ENCODE measurements at places on chromosomes 3 and 15.

DNA sequence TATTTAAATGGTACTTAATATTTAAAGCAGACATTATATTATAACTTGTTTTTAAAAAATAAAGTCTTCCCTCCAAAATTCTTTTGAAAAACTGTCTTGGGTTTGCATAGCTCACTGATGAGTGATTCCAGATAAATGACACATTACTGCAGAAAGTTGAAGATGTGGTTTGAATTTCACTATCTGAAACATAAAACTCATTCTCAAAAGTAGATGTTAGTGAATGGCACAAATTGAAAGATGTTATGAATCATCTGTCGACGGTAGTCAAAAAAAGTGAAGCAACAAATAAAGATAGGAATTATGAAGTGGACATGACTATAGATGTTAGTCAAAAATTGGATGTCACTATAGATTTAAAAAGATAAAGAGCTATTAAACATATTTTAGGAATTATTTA lies 280.5 kb downstream of the GAP43 start:
- DNase-seq: no peak

- DNase-seq: no peak
Observed at GRCh38 chr3:99479768-99480167, 158.6 kb upstream of the COL8A1 start.

- DNase-seq: no peak
Observed at GRCh38 chr15:101181349-101181748, 70.5 kb downstream of the CHSY1 start.

- DNase-seq: peak; percentile 14
Observed at GRCh38 chr3:28575746-28576613, 227.4 kb upstream of the AZI2 start.

DNA sequence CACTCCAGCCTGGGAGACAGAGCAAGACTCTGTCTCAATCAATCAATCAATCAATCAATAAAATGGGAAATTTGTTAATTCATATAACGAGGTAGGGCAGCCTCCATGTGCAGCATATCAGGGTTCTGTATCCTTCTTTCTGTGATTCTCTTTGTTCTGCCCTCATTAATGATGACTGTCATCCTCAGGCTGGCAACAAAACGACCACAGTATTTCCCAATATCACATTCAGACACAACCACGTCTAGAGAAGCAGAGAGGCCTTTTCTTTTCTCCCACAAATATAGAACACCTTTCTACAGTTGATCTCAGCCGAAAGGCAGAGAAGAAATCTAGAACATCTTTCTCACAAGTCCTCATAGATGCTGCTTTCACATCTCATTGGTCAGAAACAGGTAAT lies 11.2 kb downstream of the CEP19 start:
- DNase-seq: no peak

DNA sequence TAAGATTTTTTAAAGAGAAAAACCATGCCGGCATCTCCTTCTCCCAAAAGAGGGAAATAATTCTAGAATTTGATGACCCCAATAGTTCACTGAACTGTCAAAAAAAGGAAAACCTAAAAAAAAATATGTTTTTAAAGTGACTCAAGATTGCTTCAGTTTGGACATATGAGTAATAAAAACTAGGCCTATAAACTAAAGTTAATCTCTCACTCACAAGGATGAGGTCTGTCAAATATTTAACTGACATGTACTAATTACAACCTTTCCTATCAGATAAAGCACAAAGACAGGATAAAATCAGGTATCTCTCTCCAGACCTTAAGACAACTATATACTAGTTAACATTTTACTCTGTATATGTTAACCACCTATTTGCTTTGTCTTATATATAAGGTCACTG lies 231.9 kb downstream of the NSUN3 start:
- DNase-seq: no peak

GRCh38 chr3:160501325-160501724 lies 51.7 kb upstream of the TRIM59 start:
- DNase-seq: no peak

DNA sequence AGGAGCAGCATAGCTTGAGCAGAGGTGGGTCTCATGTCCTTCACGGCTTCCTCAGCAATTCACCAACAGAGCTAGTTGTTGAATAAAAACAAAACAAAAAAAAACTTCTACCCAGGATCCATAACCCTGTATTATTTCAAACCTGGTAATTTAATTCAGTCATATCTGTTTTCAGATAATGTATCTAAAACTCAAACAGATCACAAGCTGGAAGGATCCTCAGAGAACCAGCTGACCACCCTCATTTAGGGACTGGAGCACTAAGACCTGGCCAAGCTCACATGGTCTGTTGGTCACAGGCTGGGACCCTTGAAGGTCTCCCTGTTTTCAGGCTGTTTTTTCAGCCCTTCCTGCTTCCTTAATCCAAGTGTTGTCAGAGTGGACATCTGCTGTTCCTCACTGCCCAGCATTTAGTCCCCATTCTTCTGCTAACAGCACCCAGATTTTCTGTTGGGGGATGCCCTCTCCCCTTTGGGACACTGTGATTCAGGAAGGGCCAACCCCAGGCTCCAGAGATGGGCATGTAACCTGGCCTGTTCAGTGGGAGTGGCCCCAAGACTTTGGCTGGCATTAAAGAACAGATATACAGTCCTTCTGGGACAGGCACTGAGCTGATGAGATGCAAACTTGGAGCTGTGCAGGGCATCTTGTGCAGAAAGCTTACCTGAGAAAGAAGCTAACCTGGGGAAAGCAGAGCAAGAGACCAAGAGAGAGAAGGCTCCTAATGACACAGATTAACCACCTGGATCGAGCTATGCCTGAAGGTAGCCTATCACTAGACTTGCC lies 78.8 kb upstream of the SPATA12 start:
- DNase-seq: no peak

- no peak for DNase-seq
Observed at GRCh38 chr3:28994161-28994905, 286.5 kb upstream of the RBMS3 start.

- DNase-seq: no peak
Observed at GRCh38 chr3:97691354-97691753, 73.2 kb upstream of the ARL6 start.

DNA sequence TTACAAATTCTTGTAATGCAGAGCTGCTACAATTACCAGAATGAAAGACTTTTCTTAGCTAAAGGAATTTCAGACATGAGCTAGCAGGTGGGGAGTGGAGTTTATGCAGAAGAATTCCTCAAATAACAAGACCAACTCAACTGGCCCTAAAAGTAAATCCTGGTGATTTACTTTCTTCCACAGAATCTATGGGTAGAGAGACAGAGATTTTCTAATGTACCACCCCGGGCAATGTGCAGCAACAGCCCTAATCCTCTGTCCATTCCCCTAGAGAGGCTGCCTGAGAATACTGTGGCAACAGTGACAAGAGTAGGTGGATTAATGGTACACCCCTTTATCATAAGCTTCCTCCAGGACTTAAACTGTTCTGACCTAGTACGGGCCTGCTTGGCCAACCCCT lies 55.2 kb downstream of the AQR start:
- DNase-seq: no peak

- no peak for DNase-seq
Observed at GRCh38 chr3:190810957-190811356, 51.5 kb downstream of the GMNC start.

GRCh38 chr3:98761643-98762229 lies 1.4 kb upstream of the ST3GAL6 start:
- DNase-seq: no peak

GRCh38 chr15:50710585-50710984 lies 24.0 kb upstream of the TRPM7 start:
- DNase-seq: no peak

DNA sequence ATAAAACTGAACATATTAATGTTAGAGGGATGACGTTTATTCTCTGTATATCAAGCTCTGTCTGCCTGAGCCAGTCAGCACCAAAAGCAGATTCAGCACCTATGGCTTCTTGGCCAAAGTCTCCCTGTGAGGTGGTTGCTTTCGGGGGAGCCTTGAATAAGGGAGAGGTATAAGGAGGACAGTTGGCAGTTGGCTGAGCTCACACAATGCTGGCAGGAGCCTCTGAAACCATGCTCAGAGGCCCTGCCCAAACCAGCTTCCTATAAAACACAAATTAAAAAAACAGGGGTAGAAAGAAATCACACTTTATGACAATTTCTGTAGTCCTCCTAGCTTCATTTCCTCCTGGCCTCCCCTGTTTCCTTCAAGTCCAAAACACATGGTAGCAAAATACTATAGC lies 18.8 kb downstream of the ARHGEF3 start:
- DNase-seq: no peak

DNA sequence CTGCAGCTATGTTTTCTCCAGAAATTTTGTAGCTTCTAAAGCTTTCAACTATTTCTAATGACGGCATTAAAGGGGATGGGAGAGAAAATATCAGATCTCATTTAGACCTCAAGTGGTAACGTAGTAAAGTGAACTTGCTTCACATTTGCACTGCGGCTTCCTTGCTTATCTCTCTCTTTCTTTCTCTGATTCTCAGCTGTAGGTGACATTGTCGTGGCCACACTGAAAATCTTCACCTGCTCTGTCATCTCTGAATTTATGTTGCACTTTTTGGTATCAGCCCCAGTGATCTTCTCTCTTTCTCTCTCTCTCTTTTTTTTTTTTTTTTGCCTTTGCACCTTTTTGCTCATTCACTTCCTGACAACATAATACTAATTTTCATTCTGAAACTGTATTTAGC lies 254.1 kb upstream of the SATB1 start:
- DNase-seq: no peak

DNA sequence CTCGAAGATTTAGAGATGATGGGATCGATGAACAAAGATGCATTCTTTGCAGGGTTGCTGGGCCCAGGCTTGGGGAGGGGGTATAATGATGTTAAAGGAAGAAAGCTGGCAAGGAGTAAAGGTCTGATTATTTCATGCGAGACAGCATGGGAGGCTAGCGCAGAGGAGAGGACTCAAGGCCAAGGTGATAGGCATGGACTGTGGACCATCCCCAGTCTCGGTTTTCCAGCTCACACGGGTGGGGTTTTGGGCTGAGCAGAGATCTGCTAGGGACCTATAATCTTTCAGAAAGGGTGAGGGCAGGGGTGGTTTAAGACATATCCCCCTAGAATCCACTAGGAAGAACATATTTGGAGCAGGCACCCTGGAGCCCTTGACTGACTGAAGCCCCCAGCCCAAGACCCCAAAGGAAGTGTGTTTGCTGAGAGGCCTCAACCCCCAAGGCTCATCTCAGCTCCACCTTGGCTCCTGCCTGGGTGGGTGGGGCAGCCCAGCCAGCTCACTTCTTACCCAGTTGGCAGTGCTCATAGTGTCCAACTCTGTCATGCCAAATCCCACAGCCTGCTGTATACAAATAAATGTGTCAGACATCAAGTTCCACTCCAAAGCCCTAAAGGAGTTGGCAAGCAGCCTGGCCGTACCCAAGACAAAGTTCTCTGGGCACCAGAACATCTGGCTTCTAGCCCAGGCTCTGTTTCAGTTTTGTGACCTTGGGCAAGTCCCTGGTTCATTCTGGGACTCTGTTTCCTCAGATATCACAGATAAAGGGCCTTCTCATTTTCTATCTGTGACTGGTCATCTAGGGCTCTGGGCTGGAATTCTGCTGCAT lies 17.9 kb downstream of the ACSBG1 start:
- peak; percentile 39 for DNase-seq

GRCh38 chr15:84992157-84992944 lies 10.7 kb downstream of the PDE8A start:
- DNase-seq: peak; percentile 81

GRCh38 chr3:68893600-68894239 lies 38.6 kb downstream of the TAFA4 start:
- peak; percentile 47 for DNase-seq

DNA sequence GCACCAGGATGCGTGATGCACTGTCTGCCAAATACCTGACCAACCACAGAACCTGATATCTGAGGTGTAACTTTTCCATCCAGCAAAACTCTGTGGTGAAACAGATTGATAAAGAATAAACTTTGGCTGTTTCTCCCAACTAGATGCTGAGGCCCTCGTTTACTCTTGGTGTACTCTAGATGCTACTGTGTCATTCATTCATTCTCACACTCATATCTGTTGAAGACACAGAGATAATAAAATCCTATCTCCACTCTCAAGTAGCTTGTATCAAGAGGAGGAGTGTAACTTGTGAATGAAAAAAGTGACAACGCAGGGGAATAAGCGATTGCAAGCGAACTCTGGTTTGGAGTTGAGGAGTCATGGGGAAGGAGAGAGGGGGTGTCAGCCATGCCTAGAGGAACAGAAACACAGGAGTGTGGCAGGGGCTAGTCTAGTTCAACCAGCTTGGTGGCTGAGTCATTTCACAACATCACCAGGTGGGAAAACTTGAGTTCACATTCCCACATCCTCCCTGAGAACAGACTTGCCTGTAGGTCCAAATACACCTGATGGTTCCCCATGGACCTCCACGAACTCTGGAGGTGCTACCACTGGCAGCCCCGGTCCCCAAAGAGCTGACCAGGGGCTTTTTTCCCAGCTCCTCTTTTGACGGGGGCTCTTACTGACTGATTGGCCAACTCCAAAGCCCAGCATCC lies 73.3 kb upstream of the SNRK start:
- DNase-seq: no peak

DNA sequence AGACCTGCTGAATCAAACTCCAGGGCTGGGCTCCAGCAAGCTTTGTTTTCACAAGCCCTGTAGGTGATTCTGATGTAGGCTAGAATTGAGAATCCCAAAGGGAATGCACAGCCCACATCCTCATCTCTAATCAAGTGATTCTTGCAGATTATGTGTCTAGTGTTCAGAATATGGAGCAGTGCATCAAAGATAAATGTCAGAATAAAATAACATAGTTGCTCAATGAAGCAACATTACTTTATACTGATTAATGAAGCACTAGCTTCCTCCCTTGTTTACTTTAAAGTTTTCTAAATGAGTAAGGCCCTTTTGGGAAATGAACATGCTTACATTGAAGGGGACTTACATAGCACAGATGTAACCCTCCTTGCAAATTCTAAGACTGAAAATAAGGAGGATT lies 39.2 kb downstream of the NUP210 start:
- peak; percentile 54 for DNase-seq

- no peak for DNase-seq
Observed at GRCh38 chr15:45585069-45585791, 1.9 kb upstream of the BLOC1S6 start.

DNA sequence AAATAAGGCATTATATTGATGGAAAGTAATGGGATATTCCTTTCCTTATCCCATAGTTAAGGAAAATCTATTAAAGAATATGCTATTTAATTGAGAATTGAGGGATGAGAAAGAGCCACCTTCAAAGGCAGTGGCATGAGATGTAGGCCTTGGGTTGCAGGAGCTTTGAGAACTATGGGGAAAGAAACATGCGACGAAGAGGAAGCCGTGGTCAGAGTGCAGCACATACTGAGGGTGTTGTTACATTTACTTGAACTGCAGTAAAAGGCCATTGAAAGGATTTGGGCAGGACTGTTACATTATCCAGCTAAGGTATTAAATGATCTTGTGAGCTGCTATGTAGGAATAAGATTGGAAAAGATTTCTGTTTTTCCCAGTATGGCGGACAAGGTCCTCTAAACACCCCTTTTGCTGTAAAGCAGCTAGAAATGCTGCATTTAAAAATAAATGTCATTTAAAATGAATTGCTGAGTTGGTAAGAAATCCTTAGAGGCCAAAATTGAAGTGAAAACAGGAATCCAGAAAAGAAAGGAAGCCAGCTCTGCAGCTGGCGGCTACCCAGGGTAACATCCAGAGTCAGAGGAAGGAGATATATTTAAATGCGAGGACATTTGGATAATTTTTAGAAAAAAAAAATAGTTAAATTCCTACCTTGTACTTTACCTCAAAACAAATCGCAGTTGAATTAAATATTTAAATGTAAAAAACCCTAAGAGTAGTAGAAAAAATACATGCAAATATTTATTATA lies 61.7 kb downstream of the IL1RAP start:
- no peak for DNase-seq
